ENCODE measurements at places on chromosomes 1 and 21. TPM values are rescaled to one million over a fixed set of nuclear protein-coding genes. Genes with fewer than 3 reads are reported as not detected.

GRCh38 chr1:84585803-84586202 is 11.6 kb upstream of the CTBS start:
- DNase-seq = no peak

DNA sequence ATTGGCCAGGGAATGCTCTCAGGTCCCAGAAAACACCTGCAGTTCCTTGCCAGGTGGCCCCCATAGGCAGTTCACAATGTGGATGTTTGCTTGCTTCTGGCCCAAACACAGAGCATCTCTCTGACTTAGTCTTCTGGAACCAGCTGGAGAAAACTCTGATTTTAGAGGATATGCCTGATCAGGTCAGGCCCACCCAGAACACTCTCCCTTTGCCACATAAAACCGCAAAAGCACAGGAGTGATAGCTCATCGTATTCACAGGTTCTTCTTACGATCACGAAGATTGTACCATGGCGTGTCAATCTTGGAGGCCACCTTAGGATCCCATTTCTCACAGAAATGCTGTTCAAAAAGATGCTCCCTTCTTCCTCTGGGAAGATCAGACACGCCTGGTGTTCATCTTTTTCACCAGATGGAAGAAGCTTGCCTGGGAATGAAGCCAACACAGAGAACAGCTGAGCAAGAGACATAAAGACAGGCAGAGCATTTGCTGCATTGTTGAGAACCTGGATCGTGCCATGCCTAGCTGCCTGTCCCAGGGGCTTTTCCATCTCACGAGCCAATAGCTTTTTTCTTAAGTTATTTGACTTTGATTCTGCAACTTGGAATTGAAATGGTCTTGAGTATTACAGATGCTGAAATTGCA is 11.6 kb upstream of the CD247 start:
- no peak for DNase-seq

DNA sequence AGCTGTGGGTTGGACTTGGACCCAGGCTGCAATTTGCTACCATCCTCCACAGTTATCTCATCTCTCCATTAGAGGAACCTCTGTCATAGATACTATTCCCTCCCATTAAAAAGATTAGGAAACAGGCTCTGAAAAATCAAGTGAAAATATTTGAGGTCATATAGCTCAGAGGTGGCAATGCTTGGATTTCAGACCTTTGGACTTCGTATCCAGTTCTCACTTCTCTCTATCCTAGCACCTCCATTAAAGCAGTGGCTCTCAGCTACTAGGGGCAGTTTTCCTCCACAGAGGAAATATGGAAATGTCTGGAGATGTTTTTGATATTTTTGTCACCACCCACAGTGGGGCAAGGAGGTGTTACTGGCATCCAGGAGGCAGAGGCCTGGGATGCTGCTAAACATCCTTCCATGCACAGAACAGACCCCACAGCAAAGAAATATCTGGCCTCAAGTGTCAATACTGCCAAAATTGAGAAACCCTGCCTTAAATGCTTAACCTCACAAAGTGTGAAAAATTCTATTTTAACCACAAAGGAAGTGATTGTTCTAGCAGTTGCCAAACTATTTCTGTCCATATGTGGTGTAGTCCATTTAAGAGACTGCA is 54.1 kb downstream of the C8A start:
- DNase-seq = no peak

- no peak for DNase-seq
Measured at GRCh38 chr1:169886931-169887330, 6.8 kb downstream of the SCYL3 start.

Gene KCNT2
- 0.67 TPM for total RNA-seq

DNA sequence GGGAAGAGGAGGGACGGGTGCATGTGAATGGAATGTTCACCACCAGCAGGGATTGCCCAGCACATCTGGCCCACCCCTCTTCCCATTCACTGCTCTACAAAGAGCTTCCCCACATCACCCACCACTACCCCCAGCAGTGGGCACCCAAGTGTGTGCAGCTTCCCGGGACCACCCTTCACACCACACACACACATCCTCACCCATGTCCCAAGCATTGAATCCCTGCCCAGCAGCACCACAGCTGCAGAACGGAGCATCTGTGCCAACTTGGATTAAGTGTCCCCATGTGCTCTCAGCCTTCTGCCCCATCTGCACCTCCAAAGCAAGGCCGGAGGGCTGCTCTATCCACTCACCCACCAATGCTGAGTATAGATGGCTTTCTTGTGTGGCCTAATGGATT is 141.4 kb downstream of the PSMG1 start:
- DNase-seq = no peak

- DNase-seq = peak; percentile 12
Measured at GRCh38 chr1:67307251-67308060, at the start of gene IL12RB2. IL12RB2 (plus strand) TSS chr1:67307873; CDS start chr1:67320369, 12,496 bp downstream.

Gene S100A1
- total RNA-seq = 1,287 TPM

- no peak for DNase-seq
Measured at GRCh38 chr1:205715628-205716027, 34.4 kb downstream of the NUCKS1 start.

- DNase-seq = no peak
Measured at GRCh38 chr1:172480431-172480830, 36.6 kb upstream of the PIGC start.

Gene VWA5B1
- total RNA-seq = not detected

Gene TMEM51
- 2.0 TPM for total RNA-seq

- no peak for DNase-seq
Measured at GRCh38 chr21:15001113-15001512, 63.7 kb downstream of the NRIP1 start.

Gene PRDM16
- 12.6 TPM for total RNA-seq

- DNase-seq = no peak
Measured at GRCh38 chr1:45490121-45490625, 790 bp downstream of the TESK2 start.

DNA sequence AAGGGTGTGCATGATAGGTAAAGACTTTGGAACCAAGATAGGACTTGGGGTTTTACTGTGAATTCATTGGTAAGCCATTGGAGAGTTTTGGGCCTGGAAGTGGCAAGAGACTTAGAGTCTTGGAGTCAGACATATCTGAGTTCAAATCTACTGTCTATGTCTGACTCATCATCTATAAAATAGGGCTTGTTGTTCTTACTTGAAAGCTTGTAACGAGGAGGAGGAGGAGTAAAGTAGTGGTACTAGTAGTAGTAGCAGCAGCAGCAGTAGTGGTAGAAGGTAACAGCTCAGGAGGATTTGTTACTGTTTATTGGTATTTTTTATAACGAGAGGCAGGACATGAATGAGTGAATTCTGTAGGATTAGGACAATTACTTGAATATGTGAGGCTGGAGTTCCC is 62.7 kb downstream of the CACHD1 start:
- no peak for DNase-seq

GRCh38 chr21:45010860-45011259 is 63.5 kb upstream of the ADARB1 start:
- no peak for DNase-seq

Gene ZZZ3
- total RNA-seq = 33.5 TPM

GRCh38 chr1:107016376-107016978 is 40.0 kb upstream of the PRMT6 start:
- no peak for DNase-seq

Gene CDC20
- total RNA-seq = 1.6 TPM

GRCh38 chr1:203353486-203353885 is 2.6 kb upstream of the FMOD start:
- no peak for DNase-seq

DNA sequence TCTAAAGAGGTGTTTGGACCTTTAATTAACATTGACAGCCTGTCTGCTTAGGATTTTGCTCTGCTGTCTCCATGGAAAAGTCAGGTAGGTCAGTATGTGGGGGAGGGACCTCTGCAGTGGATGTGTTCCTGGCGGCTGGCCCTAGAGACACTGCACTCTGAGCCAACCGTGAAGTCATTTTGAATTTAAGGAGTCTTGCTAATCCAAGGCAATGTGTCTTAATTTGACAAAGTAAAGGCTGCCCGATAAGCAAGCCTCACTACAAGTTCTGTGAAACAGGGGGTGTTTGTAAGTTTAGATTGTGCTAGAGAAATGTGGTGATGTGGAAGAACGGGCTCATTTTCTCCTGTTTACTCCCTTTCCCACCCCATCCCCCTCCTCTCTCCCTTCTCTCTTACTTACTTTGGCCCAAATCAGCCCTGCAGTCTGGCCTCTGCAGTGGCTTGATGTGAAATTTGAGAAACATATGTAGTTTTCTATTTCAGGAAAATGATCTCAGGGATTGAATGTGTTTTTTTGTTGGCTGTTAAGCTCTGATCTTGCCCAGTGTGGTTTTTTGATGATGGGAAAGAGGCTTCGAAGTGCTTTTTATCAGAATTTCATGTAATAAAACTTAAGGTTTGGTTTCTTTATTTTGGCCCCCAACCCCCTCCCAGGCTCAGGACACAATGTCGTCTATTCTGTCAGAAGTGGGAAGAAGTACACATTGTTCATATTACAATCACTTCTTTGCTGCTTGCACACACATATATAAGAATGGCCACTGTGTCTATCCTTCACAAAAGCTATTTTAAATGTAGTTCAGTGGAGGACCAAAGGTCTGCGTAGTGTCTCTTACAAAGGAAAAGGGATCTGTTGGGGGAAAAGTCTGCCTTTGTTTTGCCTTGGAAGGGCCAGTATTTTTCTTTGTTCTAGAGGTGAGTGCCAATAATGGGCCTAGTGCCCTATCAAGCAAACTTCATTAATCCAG is 96.6 kb downstream of the FGGY start:
- peak; percentile 90 for DNase-seq

Gene LRRC42
- 15.0 TPM for total RNA-seq
